ENCODE measurements at places on chromosomes 6 and 20.

GRCh38 chr6:112359863-112360262, 12.7 kb downstream of the RFPL4B start:
- no peak for DNase-seq

GRCh38 chr6:127695108-127695507, 118.1 kb downstream of the C6orf58 start:
- no peak for DNase-seq

GRCh38 chr20:47205577-47206123, 150.8 kb downstream of the ZMYND8 start:
- DNase-seq, result peak; percentile 70

GRCh38 chr6:25173246-25173645, 105.9 kb upstream of the CARMIL1 start:
- DNase-seq, result no peak

DNA sequence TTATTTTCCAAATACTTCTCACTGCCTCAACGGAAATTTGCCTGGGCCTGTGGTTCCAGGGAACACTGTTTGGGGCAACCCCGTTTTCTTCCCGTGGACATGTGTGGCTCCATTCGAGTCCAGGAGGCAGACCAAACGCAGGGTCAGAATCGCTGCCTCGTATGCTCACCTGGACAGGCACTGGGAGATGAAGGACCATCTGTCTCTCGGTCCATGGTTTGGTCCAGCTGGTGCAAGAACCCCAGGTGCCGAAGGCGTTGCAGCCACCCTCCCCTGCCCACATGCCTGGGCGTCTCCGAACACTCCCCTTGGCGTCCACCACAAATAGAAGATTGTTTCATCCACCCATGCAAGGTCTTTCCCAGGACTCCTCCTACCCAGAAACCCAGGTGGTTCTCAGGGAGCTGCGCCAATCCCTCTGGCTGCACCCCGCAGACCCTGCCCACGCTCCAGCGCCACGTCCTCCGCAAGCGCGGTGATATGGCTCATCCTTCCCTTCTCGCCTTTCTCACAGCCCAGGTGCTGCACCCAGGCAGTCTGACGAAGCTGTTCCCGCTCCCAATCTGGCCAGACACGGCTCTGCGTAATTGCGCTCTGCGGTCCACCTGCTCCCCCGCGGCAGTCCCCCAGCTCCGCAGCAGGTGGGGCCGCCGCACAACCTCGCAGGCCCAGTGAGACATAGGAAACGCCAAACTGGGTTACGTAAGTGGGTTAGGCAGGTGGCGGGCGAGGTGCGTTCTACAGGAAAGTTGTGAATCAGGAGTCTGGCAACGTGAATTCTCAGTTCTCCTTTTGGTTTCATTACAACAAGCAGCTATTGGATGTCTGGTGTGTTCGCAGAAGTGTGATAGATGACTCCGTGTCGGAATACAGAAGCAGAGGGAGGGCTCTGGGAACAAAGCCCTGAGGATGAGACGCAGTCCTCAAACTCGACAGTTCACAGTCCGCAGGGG, 146.2 kb upstream of the ECI2 start:
- peak; percentile 72 for DNase-seq

DNA sequence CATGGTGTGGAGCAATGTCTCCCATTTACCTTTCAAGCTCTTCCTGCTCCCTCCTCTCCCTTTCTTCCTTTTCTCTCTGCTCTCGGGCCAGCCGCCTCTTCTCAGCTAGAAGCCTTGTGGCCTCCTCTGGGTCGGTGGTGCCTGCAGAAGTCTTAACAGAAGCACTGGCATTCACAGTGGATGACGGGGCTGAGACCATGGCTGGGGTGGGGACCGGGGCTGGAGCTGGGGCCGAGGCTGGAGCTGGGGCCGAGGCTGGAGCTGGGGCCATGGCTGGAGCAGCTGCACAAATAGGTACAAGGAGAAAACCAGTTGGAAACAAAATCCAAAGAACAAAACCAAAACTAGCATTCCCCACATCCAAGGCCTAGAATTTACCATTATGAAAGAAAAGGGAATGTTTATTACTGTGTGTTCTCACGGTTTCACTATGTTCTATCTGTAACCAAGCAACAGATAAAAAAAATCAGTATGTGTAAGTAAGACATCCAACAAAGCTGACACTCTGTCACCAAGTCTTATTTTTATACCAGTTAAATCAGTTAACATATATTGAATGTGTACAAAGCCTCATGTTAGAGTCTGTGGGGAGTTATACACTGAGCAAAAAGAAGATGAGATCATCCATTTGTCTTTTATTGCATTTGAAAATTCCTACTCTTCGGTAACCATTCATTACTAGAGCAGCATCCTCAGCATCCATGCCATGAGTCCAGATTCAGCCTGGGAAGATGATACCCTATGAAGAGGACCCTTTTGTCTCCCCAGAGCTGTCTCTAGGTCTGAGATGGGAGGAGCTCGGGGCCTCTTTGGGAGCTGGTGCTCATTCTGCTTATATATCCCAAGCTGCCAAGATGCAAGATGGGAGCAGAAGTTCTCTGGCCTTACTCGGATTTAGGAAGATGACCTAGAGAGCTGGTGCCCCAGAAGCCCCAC, 73.0 kb upstream of the BCLAF1 start:
- no peak for DNase-seq

- DNase-seq, result peak; percentile 48
Observed at GRCh38 chr6:29647927-29648642, 8.8 kb upstream of the MOG start.

GRCh38 chr6:119172824-119173223, 94.4 kb upstream of the FAM184A start:
- DNase-seq, result no peak

- no peak for DNase-seq
Observed at GRCh38 chr6:144065213-144065660, 30.1 kb downstream of the SF3B5 start.

DNA sequence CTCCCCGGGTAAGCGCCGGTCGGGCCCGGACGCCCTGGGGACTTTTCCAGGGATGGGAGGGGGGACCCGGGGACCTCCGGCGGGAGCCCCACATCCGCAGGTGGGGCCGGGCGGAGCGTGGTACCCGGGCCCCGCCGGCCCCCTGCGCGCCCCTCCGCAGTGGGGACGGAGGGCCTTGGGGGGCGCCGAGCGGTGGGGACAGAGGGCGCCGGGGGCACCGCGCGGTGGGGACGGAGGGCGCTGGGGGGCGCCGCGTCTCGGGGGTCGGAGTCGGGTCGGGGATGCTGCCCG, 270 bp downstream of the PLEKHG1 start:
- no peak for DNase-seq

GRCh38 chr20:14785065-14785743, 447.8 kb upstream of the FLRT3 start:
- no peak for DNase-seq

- no peak for DNase-seq
Observed at GRCh38 chr6:115986026-115986425, 74.7 kb downstream of the FRK start.

DNA sequence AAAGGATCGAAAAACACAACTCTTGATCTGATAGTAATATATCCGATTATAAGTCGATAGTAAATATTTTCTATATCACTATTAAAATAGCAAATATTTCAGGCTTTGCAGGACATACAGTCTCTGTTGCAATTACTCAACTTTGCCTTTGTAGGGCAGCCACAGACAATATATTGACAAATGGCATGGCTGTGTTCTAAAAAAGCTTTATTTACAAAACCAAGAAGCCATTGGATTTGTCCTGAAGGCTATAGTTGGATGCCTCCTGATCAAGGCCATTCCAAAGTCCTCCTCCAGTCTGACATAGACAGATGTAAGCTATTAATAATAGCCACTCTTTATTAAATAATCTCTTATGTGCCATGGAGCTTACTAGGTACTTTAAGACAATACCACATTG, 5.9 kb downstream of the OCSTAMP start:
- no peak for DNase-seq

DNA sequence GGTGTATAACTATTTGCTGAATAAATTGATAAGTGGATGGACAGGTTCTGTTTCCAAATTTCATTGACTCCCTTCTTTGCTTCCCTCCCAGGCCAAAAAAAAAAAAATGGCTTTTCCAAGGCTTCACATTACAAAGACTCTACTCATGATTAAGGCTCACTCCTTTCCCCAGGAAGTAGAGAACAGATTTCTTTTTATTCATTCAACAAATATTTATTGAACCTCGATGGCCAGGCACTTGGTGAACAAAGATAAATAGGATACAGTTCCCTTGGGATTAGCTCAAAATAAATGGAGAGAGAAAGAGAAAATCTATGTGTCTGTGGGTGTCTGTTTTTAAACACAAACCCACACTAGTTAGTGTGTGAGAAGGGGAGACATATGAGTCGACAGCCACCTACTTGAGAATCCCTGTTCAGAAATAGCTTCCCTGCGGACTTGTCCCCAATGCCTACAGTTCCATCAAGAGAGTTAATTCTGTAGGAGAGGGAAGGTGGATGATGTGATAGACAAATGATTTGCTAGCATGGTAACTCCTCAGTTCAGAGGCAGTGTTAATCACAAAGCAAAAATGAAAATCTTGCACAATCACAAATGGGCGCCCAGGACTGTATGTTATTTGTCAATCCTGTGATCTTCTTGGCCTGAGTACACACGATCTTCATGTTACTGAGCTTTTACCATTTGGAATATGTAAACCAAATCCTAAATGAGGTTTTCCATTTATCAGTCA, 20.3 kb downstream of the TRAF3IP2 start:
- no peak for DNase-seq

- DNase-seq, result no peak
Observed at GRCh38 chr20:23702021-23702420, 13.2 kb upstream of the CST4 start.

DNA sequence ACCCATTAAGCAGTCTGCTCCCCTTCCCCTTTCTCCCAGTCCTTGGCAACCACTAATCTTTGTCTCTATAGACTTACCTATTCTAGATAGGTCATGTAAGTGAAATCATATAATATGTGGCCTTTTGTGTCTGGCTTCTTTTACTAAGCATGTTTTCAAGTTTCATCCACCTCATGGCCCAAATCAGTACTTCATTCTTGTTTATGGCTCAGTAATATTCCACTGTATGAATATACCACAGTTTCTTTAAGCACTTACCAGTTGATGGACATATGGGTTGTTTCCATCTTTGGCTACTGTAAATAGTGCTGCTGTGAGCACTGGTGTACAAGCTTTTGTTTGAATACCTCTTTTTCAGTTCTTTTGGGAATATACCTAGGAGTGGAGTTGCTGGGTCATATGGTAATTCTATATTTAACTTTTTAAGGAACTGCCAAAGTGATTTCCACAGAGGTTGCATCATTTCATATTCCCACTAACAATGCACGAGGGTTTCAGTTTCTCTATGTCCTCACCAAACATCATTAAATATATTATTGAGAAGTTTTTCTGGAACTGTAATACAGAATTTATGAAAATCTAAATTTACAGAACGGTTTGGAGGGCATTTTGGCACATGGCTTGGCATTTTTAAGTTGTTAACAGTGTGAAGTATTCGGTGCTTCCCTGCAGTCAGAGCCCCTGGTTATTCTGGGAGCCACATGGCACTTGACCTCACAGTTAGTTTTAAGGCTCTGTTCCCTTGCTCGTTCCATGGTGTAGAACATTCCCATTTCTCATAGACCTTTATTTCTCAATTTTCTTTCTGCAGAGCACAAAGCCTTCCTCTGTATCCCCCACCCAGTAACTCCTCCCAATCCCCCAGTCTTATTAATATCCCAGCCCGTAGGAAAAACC, 27.0 kb upstream of the DTNBP1 start:
- no peak for DNase-seq

DNA sequence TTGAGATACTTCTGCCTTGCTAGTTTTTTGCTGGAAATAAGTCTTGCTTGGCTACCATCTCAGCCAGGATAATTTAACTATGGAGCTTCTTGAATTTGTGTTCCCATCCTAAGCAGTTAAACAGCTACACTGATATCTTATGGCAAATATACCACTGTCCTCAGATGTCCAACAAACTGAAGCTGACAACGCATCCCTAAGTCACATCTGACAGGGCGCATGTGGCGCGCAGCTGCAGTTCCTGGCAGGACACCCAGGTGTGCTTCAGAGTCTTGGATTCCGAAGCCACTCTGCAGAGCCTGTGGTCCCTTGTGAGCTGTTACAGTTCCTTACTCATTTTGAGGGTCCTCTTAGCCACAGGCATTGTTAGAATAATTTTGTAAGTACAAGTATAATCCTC, 127.9 kb downstream of the WDR27 start:
- DNase-seq, result no peak

DNA sequence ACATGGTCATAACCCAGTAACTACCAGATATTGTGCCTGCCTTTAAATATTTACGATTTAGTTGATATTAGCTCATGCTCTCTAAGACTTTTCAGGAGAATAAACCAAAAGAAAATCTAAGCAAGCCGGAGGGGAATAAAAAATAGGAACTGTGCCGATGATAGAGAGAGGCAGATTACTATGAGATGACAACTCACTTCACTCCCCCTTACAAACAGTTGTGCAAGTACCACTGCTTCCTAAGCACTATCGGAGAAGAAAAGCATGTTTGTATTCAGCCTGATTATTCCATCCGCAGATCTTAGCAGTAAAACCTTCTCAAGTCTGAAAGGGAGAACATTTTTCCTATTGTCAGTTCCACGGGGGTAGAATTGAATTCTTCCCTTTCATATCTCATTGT, 294.4 kb downstream of the KCNQ5 start:
- no peak for DNase-seq

- no peak for DNase-seq
Observed at GRCh38 chr6:1181939-1182605, 129.8 kb upstream of the FOXQ1 start.

- no peak for DNase-seq
Observed at GRCh38 chr6:146153040-146153758, 124.3 kb downstream of the GRM1 start.

- DNase-seq, result no peak
Observed at GRCh38 chr6:127570739-127571389, 6.1 kb upstream of the C6orf58 start.

GRCh38 chr20:31662372-31662854, 24.7 kb downstream of the COX4I2 start:
- no peak for DNase-seq

DNA sequence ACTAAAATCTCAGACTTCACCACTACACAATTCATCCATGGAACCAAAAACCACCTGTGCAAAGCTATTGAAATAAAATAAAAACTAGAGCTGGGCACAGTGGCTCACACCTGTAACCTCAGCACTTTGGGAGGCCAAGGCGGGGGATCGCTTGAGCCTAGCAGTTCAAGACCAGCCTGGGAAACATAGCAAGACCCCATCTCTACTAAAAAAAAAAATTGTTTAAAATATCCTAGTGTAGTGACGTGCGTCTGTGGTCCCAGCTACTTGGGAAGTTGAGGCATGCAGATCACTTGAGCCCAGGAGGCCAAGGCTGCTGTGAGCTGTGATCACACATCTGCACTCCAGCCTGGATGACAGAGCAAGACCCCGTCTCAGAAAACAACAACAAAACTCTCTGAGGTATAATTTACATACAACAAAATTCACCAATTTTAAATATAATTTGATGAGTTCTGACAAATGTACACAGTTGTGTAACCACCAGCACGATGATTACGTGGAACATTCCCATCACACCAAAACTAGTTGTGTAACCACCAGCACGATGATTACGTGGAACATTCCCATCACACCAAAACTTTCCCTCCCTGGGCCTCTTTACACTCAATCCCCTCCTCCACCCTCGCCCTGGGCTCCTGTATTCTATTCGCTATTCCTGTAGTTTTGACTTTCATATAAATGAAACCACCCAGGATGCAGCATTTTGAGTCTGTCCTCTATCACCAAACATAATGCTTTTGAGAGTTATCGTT, 107.5 kb downstream of the TAF4 start:
- DNase-seq, result peak; percentile 18

- no peak for DNase-seq
Observed at GRCh38 chr6:109331081-109331480, 51.2 kb downstream of the CD164 start.

GRCh38 chr6:108133594-108134179, 32.1 kb upstream of the NR2E1 start:
- DNase-seq, result peak; percentile 75

GRCh38 chr20:32457479-32457986, 99.4 kb downstream of the ASXL1 start:
- peak; percentile 83 for DNase-seq
